ENCODE measurements at places on chromosomes 7 and 10.

DNA sequence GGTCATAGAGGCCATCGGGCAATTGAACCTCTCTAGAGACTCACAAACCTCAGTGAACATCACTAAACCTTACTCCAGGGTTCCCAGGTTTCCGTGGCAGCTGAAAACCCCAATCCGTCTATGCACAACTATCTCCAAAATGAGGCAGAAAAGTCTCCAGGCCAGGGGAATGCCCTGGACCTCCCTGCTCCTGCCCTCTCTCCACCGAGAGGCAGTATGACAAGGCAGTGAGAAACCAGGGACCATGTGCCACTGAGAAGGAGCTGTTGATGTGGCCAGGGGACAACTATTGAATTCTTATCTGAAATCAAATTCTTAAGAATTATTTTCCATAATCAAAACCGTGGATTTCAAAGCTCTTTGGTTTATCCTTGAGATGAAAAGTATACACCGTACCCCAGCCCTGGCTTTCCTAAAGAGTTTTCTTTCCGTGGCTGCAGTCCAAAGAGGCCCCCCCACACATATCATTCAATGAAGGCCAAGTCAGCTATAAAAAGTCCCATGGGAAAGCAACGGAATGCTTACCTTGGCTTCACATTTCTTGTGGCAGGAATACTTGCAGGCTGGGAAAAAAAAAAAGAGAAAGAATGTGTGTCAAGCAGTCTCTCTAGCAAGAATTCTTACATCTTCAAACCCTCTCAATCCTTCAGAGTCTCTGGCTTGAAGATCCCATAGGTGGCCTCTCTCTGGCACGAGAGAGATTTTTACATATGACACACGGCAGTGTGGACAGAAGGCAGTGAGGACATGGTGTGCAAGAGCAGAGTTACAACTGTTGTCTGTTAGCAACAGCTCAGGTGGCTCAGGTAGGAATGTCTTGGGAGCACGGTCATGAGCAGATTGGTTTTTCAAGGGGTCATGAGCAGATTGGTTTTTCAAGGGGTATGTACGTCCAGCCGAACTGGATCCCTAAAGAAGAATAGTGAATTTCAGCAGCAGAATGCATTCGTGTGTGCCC, 75.2 kb downstream of the TNS3 start:
- no peak for DNase-seq

- DNase-seq: peak; percentile 80
These were observed 6.6 kb downstream of the NPC1L1 start for GRCh38 chr7:44534501-44534900.

GRCh38 chr10:132755166-132755711, 30.7 kb downstream of the NKX6-2 start:
- no peak for DNase-seq

- DNase-seq: no peak
These were observed 76.9 kb downstream of the NRP1 start for GRCh38 chr10:33257439-33258080.

GRCh38 chr7:22251281-22251680, 105.7 kb downstream of the RAPGEF5 start:
- no peak for DNase-seq

DNA sequence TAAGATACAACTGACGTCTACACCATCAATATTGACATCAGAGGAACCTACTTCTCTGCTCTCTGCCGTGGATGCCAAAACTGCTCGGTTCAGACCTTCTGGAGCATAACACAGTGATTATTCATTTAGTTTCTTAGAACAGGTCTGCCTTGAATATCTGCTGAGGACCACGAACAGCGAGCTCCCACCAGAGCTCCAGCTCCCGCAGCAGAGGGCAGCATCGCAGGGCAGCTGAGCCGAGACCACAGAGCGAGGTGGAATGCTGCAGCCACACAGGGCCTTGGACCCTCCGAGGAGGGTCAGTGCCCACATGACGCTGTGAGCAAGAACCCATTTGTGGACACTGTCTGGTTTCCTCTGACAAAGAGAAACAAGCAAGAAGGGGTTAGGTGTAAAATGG, 6.8 kb downstream of the VIPR2 start:
- DNase-seq: peak; percentile 45

- no peak for DNase-seq
These were observed 25.5 kb downstream of the C1GALT1 start for GRCh38 chr7:7207876-7208275.

DNA sequence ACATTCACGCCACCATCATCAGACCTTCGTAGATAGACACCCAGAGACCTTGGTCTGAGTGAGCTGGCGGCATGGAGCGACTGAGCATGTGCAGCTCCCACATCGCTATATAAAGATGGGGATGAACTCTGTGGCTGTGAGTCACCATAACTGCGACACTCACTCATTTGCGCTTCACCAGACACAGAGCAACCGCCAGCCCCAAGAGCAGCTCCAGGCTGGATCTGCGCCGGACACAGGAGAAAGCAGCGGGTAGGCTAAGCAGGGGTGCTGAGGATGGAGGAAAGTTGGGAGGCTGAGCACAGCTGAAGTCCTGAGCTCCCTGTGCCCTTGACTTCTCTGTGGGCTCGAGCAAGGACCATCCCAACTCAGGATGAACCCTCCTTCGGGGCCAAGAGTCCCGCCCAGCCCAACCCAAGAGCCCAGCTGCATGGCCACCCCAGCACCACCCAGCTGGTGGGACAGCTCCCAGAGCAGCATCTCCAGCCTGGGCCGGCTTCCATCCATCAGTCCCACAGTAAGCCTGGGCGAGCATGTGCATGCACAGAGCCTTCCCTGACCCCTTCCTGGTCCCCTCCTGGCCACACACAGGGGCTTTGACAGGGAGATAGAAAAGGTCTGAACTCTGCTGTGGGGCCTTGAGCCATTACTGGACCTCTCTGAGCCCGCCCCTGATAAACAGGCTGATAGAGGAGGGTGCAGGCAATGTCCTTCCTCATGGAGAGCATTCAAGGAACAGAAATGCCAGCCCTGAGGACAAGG, at the start of gene OPN4:
TSS of gene OPN4 (plus strand) at position 137 of the 762 bp plus-strand sequence. CDS start at position 374, 237 bp downstream.
- DNase-seq: peak; percentile 50

DNA sequence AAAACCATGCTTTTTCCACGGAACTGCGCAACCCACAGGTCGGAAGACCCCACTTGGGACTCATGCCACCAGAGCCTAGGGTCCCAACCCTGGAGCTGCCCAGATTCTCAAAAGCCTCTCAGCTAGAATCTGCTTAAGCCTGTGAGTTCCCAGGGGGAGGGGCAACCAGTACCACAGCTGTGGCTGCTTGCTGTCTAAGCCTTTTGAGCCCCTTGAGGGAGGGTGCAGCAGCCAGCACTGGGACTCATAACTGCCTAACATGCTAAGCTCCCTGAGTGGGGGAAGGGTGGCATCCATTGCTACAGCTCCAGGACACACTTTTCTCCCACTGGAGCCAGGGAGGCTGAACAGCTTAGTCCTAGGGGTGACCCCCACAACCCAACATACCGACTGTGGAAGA, 485.6 kb upstream of the GRM3 start:
- no peak for DNase-seq

- DNase-seq: peak; percentile 91
These were observed 15.4 kb downstream of the GSDME start for GRCh38 chr7:24741679-24742505.

- DNase-seq: no peak
These were observed 62.1 kb downstream of the OR13A1 start for GRCh38 chr10:45253183-45253914.

GRCh38 chr10:77189075-77189474, 448.5 kb downstream of the KCNMA1 start:
- peak; percentile 78 for DNase-seq

DNA sequence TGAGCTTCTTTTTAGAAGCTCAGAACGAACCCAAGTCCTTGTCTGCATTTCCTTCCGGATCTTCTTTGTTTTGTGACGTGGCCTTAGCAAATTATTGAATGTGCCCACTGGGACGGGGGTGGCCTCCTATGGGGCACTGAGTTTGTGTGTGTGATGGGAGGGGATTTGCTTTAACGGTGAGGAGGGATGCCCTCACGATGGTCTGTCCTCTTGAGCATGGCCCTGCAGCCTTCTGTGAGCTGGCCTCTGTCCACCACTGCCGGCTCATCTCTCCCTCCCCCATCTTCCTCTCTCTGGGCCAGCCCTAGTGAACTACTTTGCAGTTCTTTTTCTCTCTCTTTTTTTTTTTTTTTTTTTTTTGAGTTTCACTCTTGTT, 62.9 kb upstream of the MKRN1 start:
- no peak for DNase-seq

- DNase-seq: no peak
These were observed 161.9 kb downstream of the PHF14 start for GRCh38 chr7:11135573-11135972.

- DNase-seq: peak; percentile 34
These were observed at the start of gene BLNK for GRCh38 chr10:96271016-96271815. Gene BLNK (minus strand): TSS chr10:96271569. CDS start chr10:96271398, 171 bp downstream.

GRCh38 chr7:98728555-98728954, 111.5 kb downstream of the NPTX2 start:
- no peak for DNase-seq

DNA sequence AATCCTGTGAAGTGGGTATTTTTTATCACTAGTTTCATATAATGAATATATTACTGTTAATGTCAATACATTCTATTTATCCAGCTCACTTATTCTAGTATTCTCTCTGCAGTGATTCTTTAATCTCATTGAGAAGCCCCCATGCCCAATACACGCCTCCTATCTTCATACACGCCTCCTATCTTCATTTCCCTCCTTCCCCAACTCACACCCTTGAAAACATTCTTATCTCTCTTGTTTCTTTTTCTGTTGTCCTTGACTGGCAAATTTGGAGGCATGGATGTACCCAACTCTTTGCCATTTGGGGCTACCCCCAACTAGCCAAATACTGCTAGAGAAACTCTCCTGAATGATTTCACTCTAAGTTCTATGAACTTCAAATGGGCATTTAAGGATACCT, 40.5 kb downstream of the ST8SIA6 start:
- DNase-seq: no peak

GRCh38 chr10:77629775-77630506, 7.7 kb downstream of the KCNMA1 start:
- DNase-seq: no peak

- peak; percentile 97 for DNase-seq
These were observed 97.7 kb downstream of the NRCAM start for GRCh38 chr7:108358553-108358952.

- DNase-seq: no peak
These were observed 82.0 kb downstream of the DOCK4 start for GRCh38 chr7:112124061-112124766.

- no peak for DNase-seq
These were observed 767.2 kb downstream of the REEP3 start for GRCh38 chr10:64288404-64288803.

GRCh38 chr10:35063837-35064454, 26.2 kb downstream of the CUL2 start:
- no peak for DNase-seq

DNA sequence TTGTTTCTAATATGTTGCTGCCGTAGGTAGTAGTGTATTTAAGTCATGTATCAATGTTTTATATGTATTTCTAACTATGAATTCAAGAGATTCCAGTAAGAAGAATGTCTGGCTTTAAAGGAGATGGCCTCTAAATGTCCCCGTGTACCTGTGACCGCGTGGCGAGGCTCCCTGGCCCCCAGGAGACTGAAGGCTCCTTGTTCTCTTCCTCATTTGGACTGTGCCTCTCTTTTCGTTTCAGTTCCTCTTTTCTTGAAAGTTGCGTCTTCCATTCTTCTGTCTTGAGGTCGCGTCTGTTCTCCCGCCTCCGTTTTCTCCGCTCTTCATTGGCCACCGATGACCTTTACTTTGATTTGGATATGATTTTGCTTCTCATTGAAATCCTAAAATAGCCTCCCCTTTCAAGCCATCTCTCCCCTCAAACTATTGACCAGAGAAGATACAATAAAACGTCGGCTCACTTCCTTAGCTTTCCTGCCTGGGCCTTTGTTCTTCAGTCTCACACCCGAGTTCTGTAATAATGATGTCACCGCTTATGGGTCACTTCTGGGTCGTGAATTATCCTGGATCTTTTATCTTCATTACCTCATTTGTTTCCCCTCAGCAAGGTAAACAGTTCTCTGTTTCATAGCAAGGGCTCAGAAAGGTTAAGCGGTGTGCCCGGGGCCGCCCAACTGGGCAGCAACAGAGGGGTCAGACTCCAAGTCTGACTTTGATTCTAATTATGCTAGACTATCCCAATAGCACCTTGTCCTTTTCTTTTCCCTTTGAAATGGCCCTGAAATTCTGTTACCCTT, 28.7 kb downstream of the WIPI2 start:
- no peak for DNase-seq

- no peak for DNase-seq
These were observed 30.7 kb downstream of the ANKIB1 start for GRCh38 chr7:92276460-92276864.

DNA sequence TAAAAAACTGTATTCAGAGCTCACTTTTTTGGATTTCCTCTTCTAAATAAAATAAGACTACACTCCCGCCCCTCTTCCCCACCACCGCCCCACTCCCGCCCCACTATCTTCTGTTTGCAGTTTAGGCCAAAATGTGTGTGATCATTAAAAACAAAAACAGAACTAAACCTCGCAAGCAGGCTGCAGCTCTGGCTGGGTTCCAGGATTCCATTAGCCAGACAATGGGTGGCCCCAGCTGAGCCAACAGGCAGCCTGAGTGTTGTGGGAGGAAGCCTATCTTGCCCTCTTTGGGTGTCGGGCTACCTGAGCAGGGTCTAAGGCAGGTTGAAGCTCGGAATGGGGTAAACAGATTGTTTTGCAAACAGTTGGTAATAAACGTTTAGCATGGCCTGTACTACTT, 41.7 kb downstream of the ARL4A start:
- DNase-seq: no peak

DNA sequence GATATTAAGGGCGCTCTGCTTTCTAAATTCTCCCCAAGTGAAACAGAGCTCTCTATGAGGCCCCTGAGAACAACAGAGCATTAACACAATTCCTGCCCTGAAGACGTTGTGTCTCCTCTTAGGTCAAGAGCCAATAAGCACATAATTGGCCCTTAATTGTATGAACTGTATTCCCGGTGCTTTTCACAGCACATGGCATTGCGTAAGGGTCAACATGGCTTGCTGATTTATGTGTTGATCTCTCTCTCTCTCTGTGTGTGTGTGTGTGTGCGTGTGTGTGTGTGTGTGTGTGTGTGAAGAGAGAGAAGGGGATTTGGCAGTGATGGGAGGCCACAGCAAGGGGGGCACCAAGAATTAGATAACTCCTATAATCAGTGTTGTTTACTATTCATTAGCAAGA, 40.5 kb downstream of the LYZL1 start:
- no peak for DNase-seq

- DNase-seq: no peak
These were observed 27.0 kb upstream of the UTF1 start for GRCh38 chr10:133202778-133203651.

GRCh38 chr7:74401137-74401859, 52.4 kb upstream of the GTF2IRD1 start:
- peak; percentile 75 for DNase-seq
